Thymus (tissue), 14 donors: ENCODE measurements at places on chromosomes 2 and 18. TPM values are rescaled to one million over a fixed set of nuclear protein-coding genes. Genes with fewer than 3 reads are reported as not detected.

Gene LTBP1
- 17.7 TPM for total RNA-seq

Gene RAB6C
- total RNA-seq, result 0.05 TPM

Gene COL5A2
- 28.2 TPM for total RNA-seq

Gene ASXL3
- 0.42 TPM for total RNA-seq

Gene LBX2
- 0.09 TPM for total RNA-seq

Gene MOGAT1
- total RNA-seq, result not detected

Gene IMMT
- 71.5 TPM for total RNA-seq

Gene TBC1D8
- total RNA-seq, result 7.7 TPM

Gene HAAO
- total RNA-seq, result 4.6 TPM

Gene CCDC68
- total RNA-seq, result 0.52 TPM

Gene ALPG
- total RNA-seq, result 0.24 TPM

Gene RHOB
- 59.0 TPM for total RNA-seq

Gene MAP4K4
- 30.9 TPM for total RNA-seq

Gene FTCDNL1
- total RNA-seq, result 0.94 TPM

Gene GDF7
- 0.09 TPM for total RNA-seq

Gene LHCGR
- 0.05 TPM for total RNA-seq

Gene GALNT14
- 1.3 TPM for total RNA-seq

Gene CD8A
- total RNA-seq, result 181 TPM

Gene LYPD6
- 0.38 TPM for total RNA-seq

Gene SKOR2
- total RNA-seq, result not detected

Gene DAPL1
- 2.9 TPM for total RNA-seq

Gene SATB2
- 0.38 TPM for total RNA-seq

Gene POTEJ
- total RNA-seq, result 0.09 TPM

Gene UGT1A5
- 0.09 TPM for total RNA-seq

Gene NEU2
- total RNA-seq, result not detected

Gene AQP12A
- total RNA-seq, result not detected

Gene SFXN5
- total RNA-seq, result 11.0 TPM

Gene RIT2
- not detected for total RNA-seq

Gene TXNDC2
- not detected for total RNA-seq

Gene LCT
- 1.1 TPM for total RNA-seq
